ENCODE measurements at places on chromosomes 4 and X.

DNA sequence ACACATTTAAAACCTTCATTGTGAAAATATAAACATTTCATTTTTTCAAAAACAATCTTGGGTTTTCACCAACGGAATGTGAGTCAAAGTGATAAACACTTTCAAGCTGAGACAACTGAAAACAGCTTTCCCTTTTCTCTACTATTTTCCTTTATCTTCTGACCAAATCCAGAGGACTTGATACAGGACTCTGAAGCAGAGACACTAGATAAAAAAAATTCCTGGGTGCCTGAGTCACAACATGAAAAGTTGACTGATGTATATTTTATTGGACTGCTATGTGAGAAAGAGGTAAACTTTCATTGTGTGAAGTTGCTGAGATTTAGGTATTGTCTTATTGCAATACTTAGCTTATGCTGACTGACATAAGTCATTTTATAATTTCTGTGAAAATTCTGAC is 411.2 kb downstream of the SPOCK3 start:
- no peak for DNase-seq

DNA sequence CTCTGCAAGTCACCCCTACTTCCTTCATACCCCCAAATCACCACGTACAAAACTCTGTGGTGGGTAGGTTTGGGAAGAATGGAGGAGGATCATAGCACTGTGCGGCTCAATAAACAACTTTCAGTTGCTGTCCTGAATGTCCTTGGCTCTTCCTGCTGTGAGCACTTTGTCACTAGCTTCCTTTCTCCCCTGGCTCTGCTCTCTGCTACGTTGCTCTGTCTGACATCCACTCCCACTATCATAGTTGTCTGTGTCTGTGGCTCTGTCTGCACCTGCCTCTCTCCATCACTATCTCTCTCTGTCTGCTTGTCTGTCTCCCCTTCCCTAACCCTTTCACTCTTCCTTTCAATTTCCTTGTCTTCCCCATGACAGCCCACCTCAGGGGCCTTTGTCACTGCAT is 21.2 kb upstream of the SMPX start:
- DNase-seq: no peak

DNA sequence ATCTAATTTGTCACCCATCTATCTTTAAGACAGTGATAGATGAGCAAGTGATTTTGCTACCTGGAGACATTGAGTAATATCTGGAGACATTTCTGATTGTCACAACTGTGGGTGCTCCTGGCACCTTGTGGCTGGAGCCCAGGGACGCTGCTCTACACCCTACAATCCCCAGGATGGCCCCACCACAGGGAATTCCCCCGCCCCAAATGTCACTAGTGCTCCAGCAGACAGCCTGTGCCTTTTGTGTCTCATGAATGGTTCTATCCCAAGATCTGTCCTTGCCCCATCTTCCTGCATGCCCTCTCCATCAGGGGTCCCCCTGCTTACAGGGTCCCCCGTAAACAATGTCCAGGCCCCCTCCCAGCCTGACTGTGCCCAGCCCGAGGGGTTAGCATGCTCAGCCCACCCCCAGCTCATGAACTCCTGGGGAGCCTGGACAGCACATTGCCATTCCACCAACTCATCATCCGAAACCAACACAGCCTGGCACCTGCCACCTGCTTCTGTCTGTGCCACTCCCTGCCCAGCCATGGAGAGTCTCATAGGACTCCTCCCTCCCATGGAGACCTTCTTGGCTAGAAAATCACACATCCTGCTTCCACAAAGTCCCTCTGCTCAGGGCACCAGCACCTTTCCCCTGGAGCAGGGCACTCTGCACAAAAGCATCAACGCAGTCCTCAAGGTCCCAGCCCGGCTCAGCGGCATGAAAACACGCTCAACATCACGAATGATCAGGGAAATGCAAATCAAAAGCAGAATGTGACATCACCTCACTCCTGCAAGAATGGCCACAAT is 5.7 kb downstream of the P2RY8 start:
- no peak for DNase-seq

- no peak for DNase-seq
Observed at GRCh38 chrX:46757593-46757992, 1.3 kb downstream of the SLC9A7 start.

DNA sequence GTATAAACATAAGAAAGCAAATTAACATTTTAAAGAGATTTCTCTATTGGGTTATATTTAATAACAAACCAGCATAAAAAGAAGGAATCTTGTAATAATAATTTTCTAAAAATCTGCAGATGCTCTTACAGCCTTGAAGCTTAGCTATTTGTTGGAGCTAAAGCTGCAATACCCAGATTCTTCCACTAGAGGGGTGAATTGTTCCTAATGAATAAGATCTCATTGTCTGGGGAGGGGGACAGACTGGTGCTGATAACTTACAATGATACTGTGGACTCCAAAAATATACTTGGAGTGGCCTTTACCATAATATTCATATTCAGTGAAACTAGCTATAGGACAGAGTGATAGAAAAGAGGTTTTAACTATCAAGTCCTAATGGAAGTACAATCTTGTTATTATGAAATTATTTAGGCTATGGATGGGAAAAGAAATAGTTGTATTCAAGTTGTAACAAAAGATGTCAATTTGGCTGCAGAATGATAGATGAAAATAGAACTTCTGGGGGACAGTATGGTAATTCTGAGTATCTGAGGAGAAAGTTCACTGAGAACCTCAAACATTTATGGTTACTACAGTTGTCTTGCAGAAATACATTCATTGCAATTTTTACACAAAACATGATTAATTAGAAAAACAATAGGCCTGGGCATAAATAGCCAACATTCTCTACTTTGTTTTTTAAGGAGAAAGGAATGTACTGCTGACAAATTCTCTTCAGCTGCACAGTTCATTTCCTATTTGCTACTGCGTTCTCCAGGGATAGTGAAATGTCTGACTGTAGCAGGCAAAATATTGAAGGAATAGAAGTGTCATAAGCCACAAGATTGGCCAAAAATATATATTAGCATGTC is 443.3 kb downstream of the GBA3 start:
- DNase-seq: peak; percentile 37

DNA sequence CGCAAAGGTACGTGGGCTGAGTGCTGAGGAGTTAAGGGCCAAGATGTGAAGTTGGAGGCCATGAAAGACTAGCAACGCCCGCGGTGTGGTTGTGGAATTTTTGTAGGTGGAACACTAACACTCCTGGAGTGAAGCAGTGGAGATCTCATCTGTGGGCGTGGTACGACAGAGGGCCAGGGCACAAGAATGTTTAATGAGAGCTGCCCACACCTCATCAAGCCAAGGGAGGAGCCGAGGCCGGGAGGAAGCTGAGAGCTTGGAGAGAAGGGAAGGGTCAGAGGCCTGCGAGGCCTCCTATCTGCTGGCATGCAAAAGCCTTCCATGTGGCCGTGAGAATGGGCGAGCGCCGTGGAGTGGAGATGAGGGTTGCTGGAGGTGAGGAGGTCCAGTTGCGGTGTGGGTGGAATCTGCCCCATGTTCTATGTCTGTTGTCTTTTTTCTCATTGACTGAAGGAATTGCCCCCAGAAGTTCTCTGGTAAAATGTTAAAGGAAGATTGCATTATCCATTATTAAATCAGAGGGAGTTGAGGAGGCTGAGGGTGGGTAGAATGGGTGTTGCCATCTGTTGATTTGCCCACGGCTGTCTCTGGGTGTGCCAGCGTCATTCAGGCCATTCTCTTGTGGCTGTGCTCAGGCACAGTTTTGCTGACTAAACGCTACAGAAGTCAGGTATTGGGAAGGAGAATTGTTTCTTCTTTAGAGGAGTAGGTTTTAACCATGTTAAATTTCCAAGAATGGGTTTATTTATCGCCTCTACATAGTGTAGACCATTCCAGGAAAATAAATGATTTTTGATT is 19.8 kb downstream of the SNX25 start:
- DNase-seq: no peak

- no peak for DNase-seq
Observed at GRCh38 chr4:180550106-180550505, 1693.1 kb upstream of the TENM3 start.

- no peak for DNase-seq
Observed at GRCh38 chrX:110519501-110519900, 160.9 kb downstream of the RTL9 start.

All from iris pigment epithelial cell (primary cell).